ENCODE measurements at places on chromosomes 2 and 18.

DNA sequence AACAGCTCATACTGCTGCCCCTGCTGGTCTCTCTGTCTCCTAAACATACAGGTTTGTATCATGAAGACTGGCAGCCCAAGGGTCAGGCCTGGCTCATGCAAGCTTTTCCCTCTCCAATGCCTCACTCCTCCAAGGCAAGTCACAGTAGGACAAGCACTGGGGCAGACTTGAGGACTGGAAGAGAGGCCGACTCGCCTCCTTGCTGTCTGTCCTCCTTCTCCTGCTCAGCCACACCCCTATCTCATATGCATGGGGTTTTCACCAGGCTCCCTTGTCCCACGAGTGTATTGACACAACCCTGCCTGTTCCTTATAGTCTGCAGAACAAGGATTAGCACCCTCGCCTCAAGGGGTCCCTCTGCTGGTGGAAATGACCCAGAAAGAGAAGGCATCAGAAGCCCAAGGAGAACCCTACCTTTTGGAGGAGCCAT is 223.7 kb downstream of the SOX11 start:
- DNase-seq = no peak

DNA sequence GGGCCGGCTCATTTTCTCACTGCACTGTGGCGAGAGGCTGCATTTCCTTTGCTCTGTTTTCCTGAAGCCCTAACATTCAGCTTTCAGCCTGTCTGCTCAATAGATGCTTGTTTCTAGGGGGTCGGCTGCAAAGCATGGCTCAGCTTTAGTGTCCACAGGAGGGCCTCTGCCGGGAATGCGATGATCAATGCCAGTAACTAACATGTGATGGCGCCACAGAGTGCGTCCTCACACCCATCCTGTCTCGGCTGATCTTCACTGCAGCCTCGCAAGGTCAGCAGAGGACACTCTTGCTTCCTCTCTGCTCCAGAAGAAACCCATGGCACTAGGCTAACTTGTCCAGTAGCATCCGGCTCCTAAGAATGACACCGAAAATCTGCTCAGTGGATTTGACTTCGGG is 156.4 kb upstream of the PXDN start:
- DNase-seq = no peak

DNA sequence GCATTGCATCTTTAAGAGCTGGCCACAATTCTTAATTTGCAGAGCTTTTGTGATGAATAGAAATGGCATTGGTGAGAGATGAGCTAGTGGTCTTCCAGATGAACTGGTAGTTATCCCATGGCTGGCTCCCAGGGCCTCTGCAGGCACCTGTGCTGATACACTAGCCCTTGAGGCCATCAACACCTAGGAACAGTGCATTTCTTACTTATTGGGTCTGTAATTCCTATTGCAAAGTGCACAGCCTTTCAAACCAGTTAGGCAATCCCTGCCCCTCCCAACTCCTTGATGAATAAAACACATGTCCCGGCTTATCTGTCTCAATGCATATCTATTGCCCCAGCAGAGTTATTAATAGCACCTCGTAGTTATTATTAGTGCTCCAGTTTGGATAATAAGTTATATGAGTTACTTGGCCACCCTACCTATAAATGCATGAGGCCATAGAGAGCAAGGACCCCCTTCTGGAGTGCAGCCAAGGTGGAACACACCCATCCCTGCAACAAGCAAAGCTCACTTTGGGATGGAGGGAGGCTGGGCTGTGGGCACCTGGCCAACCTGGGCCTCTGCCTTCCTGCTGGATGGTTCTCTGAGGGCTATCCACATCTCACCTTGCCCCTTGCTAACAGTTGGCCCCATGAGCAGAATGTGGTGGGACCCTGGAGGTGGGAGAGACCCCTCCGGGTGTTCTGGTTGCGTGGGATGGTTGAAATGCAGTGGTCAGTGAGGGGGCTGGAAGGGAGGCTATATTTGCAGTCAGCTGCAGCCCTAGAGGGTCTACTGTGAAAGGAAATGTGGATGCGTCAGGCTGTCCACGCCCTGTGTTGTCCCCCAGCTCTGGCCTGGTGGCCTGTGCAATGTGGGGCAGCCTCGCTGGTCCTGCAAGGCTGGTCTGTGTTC is 455.9 kb upstream of the HS6ST1 start:
- DNase-seq = no peak

DNA sequence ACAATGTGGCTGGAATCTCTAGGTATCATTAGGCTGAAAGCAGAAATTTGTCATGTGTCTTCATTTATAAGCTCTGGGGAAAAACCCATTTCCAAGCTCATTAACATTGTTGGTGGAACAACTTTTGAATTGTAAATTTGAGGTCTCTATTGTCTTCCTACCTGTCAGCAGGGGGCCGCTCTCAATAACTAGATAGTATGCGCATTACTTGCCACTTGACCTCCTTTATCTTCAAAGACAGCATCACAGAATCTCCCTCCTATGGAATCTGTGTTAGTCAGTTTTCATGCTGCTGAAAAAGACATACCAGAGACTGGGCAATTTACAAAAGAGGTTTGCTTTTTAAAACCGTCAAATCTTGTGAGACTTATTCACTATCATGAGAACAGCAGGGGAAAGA is 223.1 kb downstream of the CALCRL start:
- DNase-seq = no peak

DNA sequence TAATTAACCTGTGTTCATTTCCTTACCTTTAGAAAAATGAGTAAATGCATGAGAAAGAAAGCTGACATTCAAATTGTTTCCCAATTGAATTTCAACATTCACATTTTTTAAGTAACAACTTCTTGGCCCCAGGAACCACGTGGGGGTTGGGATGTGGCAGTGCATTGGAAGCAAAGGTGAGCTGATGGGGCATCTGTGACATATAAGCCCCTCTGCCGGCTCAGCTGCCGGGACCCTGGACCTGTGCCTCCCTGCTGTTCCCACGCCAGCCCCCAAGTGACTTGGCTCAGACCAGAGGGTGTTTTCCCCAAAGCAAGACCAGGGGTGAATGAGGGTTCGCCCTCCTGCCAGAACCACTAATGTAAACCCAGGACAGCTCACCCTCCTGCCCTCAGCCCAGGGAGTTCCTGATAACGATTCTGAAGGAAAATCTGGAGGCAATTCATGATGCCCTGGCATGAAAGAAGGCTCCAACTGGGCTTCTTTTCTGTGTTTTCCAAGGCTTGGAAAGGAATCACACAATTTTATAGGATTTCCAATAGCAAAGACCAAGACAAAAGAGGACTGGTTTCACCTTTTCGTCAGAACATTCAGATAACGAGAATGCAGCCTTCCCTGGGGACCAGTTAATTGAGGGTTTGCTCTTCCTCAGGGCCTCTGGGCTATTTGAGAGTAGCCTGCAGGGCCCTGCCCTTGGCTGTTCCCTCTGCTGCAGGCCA is 193.2 kb upstream of the TWIST2 start:
- no peak for DNase-seq

- no peak for DNase-seq
These were observed 345.3 kb downstream of the ZNF516 start for GRCh38 chr18:76149734-76150133.

DNA sequence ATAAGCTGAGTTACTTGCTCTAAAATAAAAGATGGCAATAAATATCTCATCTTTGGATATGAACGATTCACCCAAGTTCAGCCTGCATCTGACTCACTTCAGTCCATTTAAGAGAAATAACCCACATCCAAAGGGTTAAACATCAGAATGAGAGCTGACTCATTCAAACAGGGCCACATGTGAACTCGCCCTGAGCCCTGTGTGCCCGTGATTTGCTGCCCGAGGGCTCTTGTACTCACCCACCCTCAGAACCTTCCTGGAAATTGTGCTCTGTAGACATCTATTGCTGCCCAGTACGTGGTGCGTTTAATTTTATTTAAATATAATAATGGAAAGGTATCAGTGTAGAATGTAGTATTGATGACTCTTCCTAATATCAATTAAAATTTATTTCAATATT is 66.9 kb upstream of the RBM44 start:
- DNase-seq = peak; percentile 60

DNA sequence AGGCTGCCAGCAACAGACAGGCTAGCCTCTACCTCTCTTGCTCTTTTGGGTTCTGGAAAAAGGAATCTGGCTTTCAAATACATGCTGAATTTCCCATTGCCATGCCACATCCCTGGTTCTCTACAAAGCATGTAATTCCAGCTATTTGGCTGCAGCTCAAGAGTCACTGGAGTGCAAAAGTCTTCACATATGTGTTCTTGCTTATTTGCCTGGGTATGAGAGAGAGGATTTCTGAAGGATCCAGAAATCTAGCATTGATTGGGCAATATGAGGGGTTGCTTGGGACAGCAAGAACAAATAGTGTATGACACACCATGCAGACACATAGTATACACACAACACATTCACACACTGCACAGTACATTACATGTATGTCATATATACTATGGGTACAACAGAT is 30.7 kb upstream of the LGALSL start:
- DNase-seq = no peak

DNA sequence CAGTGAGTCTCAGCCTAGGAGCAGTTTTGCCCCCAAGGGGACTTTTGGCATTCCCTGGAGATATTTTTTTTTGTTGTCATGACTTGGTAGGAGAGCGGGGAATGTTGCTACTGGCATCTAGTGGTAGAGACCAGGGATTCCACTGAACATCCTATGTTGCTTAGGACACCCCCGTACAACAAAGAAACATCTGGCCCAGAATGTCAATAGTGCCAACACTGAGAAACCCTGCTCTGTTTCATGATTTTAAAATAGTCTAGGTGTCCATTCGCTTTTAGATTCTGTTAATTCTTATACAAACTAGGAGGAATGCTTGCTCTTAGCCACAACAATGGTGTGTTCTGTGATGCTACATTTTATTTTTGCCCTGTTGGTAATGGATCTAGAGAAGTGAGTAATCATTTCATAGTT is 225.8 kb upstream of the SIX3 start:
- DNase-seq = no peak

DNA sequence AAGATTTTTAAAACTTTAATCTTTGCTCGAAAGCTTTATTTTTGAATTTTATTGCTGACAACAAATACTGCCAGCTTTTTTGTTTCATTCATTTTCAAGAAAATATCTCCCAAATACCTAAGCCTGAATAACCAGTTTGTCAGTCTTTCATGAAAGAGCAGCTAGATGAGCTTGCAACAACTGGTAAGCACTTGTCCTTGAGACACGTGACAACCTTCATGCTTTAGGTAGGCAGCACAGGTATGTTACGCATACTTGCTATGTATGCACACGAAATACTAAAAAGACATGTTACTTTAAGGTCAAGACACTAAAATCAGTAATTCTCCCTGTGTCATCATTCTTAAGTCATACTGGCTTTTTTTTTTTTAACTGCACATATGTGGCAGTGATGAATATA is 12.3 kb downstream of the CEBPZ start:
- no peak for DNase-seq

DNA sequence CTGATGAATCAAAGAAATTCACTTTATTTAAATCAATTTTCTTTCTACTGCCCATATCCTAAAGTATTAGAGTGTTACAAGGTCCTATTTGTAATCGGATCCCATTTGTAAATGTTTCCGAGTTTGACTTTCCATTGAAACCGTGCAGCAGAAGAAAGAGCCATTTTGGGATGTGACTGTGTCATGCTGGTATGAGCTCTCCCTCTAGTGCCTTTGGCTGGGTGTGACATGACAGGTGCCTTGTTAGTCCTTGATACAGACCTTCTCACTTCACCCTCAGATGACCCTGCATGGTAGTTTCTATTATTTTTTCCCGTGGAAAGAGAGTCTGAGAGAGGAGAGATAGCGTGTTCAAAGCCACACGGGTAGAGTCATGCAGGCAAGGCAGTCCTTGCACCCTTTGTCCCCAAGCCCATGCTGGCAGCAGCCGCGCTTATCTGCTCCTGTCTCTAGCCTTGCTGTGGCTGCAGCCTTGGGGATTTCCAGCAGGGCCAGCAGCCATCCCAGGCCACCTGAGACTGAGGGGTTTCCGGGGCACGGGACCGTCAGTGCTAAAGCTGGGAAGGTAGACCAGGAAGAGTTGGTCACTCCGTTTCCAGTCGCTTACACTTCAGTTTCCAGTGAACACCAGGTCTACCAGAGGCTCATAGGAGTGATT is 21.4 kb downstream of the CHMP1B start:
- DNase-seq = no peak

GRCh38 chr2:31475692-31476091 is 61.1 kb upstream of the XDH start:
- DNase-seq = no peak

GRCh38 chr18:70220628-70221027 is 15.1 kb upstream of the RTTN start:
- no peak for DNase-seq

DNA sequence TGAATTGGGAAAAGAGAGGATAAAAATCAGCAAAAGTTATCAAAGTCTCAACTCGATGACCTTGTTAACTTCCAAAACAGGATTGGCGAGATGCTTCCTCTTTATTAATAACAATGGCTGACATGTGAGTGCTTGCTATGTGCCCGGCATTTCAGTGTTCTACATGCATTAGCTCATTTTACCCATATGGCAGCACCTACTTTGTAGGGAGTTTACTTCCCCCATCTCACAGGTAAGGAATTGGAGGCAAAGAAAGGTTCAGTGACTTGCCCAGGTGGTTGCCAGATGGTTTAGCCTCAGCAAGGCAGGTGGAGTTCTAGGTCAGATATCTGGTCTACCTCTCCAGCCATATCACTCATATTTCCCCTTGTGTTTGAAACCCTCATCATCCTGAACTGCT is 12.4 kb downstream of the TFCP2L1 start:
- DNase-seq = no peak

DNA sequence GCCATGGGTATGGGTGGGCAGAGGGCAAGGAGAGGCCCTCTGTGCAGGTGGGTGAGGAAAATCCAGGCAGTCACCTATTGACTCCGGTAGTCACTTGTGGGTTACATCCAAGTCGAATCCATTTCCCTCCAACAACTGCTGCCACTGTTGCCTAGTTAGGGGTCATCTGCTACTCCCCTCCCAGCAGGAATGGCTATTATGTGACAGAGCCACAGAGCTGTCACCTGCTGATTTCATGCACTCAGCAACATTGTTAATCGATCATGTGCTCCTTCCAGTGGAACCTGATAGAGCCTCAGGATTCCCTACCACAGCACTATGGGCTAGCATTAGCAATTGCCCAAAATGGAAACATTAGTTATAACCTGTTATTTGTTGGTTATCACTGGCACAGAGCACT is 31.4 kb downstream of the POLR1A start:
- no peak for DNase-seq

DNA sequence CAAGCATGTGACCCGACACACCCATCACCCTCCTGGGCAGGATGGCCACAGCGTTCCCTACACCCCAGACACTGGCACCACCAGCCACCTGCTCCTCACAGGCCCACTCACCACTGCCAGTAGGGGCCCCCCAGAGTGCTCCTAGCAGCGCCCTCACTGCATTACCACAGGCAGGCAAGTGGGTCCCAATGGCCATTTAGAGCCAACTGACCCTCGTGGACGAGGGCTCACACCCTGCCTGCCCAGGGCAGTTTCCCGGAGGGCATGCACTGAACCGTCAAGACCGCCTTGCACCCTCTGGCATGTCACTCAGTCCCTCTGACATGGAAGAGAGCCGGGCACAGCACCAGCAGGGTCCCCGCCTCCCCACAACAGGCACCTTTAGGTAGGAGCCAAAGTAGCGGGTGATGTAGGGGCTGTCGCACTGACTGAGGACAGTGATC is 7.3 kb downstream of the STK25 start:
- DNase-seq = no peak
